ENCODE measurements at places on chromosomes 3 and 15. TPM values are rescaled to one million over a fixed set of nuclear protein-coding genes. Genes with fewer than 3 reads are reported as not detected.

The NOP10 gene
- polyA plus RNA-seq = 379 TPM

- H3K36me3 ChIP-seq = peaks cover 4% of the 10 kb centered on the region
- no peaks in the 10 kb centered on the region for H3K27me3 ChIP-seq
- peaks cover 28% of the 10 kb centered on the region for H3K4me1 ChIP-seq
- H3K27ac ChIP-seq = no peak overlapping the region
- no peak overlapping the region for H3K4me3 ChIP-seq
Measured at GRCh38 chr15:67741308-67741707, 84.0 kb upstream of the SKOR1 start.

- H3K4me1 ChIP-seq = no peaks in the 10 kb centered on the region
- H3K27me3 ChIP-seq = no peaks in the 10 kb centered on the region
- no peak overlapping the region for H3K4me3 ChIP-seq
- DNase-seq = no peak
Measured at GRCh38 chr3:17333446-17333845, 409.0 kb downstream of the TBC1D5 start.

DNA sequence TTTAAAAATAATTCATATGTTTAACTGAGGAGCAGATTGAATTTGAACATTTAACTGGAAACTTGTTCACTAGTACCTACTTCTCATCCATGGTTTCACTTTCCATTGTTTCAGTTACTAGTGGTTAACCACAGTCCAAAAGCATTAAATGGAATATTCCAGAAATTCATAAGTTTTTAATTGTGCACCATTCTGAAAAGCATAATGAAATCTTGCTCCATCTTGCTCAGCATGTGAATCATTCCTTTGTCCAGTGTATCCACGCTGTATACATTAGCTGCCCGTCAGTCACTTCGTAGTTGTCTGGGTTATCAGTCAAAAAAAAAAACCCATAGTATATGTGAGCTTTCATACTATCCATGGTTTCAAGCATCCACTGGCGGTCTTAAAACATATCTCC, 217.6 kb downstream of the TPRG1 start:
- no peaks in the 10 kb centered on the region for H3K27me3 ChIP-seq
- DNase-seq = no peak
- no peaks in the 10 kb centered on the region for H3K36me3 ChIP-seq
- no peaks in the 10 kb centered on the region for H3K4me1 ChIP-seq
- no peak overlapping the region for H3K4me3 ChIP-seq

DNA sequence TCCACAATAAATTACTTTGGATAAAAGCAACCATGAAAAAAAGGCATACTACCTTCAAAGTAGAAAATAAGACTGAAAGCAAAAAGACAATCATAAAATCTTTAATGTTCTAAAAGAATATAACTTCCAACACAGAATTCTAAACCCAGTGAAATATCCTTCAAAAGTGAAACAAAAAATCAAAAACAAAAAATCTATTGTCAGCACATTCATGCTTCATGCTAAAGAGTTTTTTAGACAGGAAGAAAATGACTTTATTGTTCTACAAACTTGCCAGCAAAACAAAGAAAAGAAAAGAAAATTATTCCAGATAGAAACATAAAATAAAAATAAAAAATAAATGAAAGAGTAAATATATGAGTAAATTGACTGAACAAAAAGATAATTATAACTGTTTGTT, 134.9 kb downstream of the EFHB start:
- no peak overlapping the region for H3K4me3 ChIP-seq
- no peak for DNase-seq
- H3K36me3 ChIP-seq = peaks cover 3% of the 10 kb centered on the region

The PSTPIP1 gene
- 127 TPM for polyA plus RNA-seq

GRCh38 chr3:197748597-197749314, 927 bp upstream of the FYTTD1 start:
- H3K36me3 ChIP-seq = no peaks in the 10 kb centered on the region
- peaks cover 48% of the 10 kb centered on the region for H3K4me1 ChIP-seq
- H3K27me3 ChIP-seq = peaks cover 15% of the 10 kb centered on the region
- H3K4me3 ChIP-seq = peak overlapping the region; percentile 92
- H3K27ac ChIP-seq = peak overlapping the region; percentile 99

- DNase-seq = peak; percentile 59
- H3K27ac ChIP-seq = peak overlapping the region; percentile 88
- no peaks in the 10 kb centered on the region for H3K36me3 ChIP-seq
- peaks cover 57% of the 10 kb centered on the region for H3K4me1 ChIP-seq
- H3K27me3 ChIP-seq = peaks cover 1% of the 10 kb centered on the region
Measured at GRCh38 chr15:85543741-85544155, 163.3 kb downstream of the AKAP13 start.

DNA sequence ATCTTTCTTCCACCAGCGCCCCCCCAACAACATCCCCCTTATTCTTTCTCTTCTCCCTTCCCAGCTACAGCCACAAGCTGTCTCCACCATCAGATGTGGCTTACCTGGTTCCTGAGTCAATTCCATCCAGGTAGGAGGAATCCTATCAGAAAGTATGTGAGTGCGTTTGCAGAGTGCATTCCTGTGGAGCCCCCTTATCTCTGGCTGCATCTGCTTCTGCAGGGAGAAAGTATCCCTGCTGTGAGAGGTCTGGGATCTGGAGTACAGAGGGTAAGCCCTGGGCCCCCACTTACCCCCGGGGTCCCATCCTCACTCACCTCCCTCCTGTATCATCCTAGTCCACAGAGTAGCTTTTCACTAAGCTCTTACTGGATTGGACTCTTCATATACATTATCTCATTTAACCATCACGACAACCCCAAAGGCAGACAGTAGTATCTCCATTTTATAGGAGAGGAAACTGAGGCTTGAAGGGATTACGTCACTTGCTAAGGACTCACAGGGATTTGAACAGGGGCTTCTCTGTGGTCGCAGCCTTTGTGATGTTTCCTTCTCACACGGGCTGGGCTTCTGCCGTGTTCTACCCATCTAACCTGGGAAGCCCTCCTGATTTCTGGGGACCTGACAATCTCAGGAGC, 22.2 kb upstream of the MAGEF1 start:
- no peak overlapping the region for H3K27ac ChIP-seq
- H3K27me3 ChIP-seq = peaks cover 2% of the 10 kb centered on the region
- no peak overlapping the region for H3K4me3 ChIP-seq
- no peaks in the 10 kb centered on the region for H3K4me1 ChIP-seq

DNA sequence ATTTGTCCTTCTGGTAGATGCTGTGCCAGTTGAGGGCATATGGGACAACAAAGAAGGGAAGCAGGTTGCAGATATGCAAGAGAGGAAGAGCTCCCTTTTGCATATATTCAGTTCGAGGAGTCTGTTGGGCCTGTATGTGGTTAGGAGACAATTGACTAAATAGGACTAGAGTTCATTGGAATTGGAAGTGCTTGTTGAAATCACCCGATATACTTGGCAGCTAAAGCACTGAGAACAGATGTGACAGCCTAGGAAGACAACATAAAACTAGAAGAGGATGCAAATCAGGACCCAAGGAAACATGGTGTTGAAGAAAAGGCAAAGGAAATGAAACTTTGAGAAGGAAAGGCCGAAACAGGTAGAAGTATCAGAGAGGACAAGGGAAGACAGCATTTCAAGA, 215.2 kb upstream of the P2RY1 start:
- H3K36me3 ChIP-seq = no peaks in the 10 kb centered on the region
- H3K27ac ChIP-seq = no peak overlapping the region
- no peaks in the 10 kb centered on the region for H3K4me1 ChIP-seq
- no peak for DNase-seq
- peaks cover 2% of the 10 kb centered on the region for H3K27me3 ChIP-seq

The SRPRB gene
- polyA plus RNA-seq = 43.9 TPM

The OIP5 gene
- polyA plus RNA-seq = 0.35 TPM

DNA sequence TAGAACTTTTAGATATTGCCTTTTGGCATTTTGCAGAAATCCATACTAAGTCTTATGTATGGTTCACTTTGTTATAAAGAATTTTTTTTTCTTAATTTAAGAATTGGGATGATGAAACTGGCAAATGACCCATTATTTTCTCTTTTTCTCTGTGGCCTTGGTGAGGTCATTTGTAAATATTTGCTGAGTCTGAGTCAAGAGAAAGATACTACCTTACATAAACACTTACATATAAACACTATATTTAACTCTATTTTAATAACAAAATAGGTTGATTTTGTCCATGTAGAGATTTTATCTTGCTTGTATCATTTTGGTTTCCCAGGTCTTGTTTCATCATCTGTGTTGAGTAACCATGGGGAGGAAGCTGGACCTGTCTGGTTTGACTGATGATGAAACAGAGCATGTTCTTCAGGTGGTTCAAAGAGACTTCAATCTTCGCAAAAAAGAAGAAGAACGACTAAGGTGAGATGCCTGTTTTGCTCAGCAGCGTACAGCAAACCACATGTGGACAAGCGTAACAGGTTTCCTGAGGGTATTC, 91.1 kb downstream of the MYRIP start:
- H3K27ac ChIP-seq = no peak overlapping the region
- H3K27me3 ChIP-seq = peaks cover 2% of the 10 kb centered on the region
- DNase-seq = no peak

DNA sequence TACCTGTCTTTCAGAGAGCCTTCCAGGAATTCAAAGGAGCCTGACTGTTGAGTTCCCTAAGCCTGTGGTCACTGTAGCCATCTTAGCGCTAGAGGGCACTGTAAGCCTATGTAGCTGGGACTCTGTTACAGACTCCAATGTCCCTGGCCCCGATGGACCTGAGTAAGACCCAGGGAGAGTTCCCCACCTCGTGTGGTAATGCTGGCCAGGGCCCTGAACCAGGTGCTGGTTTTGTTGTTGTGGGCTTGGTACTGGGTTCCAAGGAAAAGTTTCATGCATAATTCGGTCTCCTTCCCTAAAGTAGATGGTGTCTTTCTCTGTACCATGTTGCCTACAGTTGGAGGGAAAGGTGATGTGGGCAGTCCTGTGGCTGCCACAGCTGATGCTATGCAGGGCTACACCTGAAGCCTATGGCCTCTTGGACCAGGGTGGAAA, 32.4 kb downstream of the CDAN1 start:
- no peak overlapping the region for H3K4me3 ChIP-seq
- no peak overlapping the region for H3K27ac ChIP-seq
- peak; percentile 51 for DNase-seq
- no peaks in the 10 kb centered on the region for H3K4me1 ChIP-seq

DNA sequence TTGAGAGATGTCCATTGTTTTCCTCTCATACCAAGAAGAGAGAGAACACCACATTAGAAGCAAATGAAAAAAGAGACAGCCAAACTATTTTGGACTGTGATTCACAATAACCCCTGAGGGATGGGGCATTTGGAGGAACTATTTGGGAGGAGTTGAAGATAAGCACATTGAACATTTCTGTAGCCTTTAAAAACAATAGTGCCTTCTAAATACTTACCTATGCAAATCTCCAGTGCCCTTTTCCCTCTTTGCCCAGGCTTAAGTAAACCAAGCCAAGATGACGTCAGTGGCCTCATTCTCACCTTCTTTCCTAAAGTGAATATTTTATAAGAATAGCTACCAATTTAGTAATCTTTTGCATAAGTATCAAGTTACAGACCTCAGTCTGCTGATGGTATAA, 89.7 kb upstream of the COL8A1 start:
- no peaks in the 10 kb centered on the region for H3K36me3 ChIP-seq
- no peaks in the 10 kb centered on the region for H3K4me1 ChIP-seq
- peaks cover 2% of the 10 kb centered on the region for H3K27me3 ChIP-seq
- no peak overlapping the region for H3K4me3 ChIP-seq

DNA sequence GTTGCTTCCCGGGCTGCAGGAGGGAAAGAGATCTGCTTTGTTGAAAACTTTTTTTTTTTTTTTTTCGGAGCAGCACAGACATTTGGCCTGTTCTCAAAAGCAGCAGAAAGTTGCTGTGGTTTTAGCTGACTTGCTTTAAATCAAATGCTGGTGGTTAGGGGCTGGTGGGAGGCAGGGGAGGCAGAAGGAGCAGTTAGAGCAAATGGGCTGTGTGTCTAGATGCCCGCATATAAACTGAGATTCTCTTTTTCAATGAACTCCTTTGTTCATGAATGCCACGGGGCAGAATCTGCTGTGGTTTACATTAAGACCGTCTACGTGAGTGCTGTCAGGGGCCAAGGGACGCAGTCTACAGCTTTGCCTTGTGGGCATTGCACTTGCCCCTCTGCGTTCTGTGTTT, 95.9 kb downstream of the FLNB start:
- no peak for DNase-seq
- H3K36me3 ChIP-seq = peaks cover 21% of the 10 kb centered on the region
- no peak overlapping the region for H3K4me3 ChIP-seq
- no peaks in the 10 kb centered on the region for H3K4me1 ChIP-seq

DNA sequence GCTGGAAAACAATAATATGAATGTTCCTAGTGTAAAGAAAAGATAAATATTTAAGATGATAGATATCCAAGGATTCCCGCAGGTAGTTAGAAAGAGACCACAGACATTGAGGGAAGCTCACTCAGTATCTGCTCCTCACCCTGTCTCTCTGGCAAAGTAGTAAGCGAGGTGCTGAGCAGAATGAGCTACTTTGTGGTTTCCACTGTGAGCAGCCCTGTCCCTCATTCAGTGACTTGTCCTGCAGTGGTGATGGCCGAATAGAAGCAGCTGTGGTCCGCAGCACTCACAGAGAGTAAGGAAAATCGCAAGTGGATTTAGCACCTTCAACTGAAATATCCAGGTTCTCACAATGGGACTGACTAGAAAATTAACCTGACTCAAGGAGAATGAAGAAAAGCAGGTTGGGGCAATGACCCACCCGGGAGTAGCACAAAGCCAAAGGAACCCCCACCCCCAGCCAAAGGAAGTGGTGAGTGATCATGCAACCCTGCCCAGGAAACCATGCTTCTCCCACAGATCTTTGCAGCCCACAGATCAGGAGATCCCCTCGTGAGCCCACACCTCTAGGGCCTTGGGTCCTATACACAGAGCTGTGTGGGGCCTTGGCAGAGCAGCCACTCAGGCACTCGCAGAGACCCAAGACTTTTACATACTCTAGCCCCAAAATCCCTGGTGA, 21.8 kb upstream of the SLC25A38 start:
- peak; percentile 81 for DNase-seq
- H3K4me3 ChIP-seq = peak overlapping the region; percentile 85
- peaks cover 7% of the 10 kb centered on the region for H3K27me3 ChIP-seq
- H3K36me3 ChIP-seq = no peaks in the 10 kb centered on the region
- peak overlapping the region; percentile 93 for H3K27ac ChIP-seq

The RETNLB gene
- polyA plus RNA-seq = not detected

DNA sequence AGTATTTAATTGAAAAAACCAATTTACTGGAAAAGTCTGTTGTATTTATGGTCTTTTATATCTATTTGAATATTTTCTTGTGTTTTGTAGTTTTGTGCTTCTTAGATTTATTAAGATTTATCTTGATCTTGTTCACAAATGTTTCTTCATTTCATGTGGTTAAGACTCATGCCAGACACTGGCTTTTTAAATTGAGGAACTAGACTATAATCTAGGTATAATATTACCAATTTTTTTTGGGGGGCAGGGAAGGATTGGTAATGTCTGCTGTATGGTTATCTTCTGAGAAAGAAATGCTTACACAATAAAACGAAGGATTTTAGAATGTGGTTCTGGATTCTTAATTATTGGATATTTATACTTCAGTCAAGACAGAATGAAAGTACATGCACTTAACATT, 24.9 kb downstream of the AP4E1 start:
- peaks cover 5% of the 10 kb centered on the region for H3K4me1 ChIP-seq
- DNase-seq = no peak
- peaks cover 47% of the 10 kb centered on the region for H3K36me3 ChIP-seq
- H3K27ac ChIP-seq = no peak overlapping the region

The IDH3A gene
- polyA plus RNA-seq = 41.4 TPM
